HS-27A (cell line): ENCODE measurements at places on chromosomes 3 and 15.

DNA sequence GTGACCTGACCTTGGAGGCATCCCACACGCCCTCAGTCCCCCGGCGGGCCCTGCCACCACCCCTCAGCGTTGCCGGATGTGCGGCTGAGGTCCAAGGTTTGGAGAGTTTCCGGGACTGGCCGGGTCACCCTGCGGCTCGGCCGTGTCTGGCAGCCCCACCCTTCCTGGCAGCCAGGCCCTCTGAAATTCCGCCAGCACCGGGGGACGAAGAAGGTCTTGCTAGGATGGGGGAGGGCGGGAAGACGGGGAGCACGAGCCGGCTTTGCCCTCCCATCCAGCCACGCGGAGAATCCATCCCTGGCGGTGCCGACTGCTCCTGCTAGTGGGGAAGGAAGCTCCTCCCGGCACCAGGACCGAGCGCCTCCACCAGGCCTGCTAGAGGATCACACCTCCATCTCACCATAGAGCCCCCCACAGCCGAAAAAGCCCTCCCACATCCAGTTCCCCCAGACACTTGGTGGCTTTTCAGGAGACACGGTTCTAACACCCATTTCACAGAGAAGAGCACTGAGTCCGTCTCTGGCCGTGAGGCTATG is 81.5 kb downstream of the CPN2 start:
- no peak for DNase-seq

- DNase-seq = no peak
These were observed 23.6 kb upstream of the COL8A1 start for GRCh38 chr3:99614768-99615167.

- no peak for DNase-seq
These were observed 64.6 kb upstream of the PRR23C start for GRCh38 chr3:139109271-139109670.

GRCh38 chr3:111362381-111363009 is 179.5 kb upstream of the CD96 start:
- DNase-seq = no peak

GRCh38 chr3:195609229-195609628 is 25.5 kb upstream of the APOD start:
- DNase-seq = no peak
